CD4-positive, CD25-positive, alpha-beta regulatory T cell (primary cell): ENCODE measurements at places on chromosomes 3 and 15.
A peak's percentile ranks its signal among the peaks of the same experiment; 100 is the strongest.

DNA sequence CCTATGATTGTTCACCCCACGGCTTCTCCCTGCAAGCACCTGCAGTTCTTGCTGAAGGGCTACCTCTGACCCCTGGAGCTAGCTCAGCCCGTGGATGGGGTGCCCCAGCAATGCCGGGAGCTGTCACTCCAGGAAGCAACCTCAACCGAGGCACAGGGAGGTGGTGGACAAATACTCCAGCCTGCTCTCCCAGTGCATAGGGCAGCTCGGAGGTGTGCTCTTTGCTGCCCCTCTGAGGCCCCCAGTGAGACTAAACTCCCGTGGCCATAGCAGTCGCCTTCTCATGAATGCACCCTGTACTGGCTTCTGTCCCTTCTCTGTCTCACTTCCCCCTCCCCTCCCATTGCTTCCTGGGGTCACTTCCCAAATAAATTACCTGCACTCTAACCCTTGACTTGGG, 48.5 kb downstream of the LINGO1 start:
- no peak for DNase-seq

DNA sequence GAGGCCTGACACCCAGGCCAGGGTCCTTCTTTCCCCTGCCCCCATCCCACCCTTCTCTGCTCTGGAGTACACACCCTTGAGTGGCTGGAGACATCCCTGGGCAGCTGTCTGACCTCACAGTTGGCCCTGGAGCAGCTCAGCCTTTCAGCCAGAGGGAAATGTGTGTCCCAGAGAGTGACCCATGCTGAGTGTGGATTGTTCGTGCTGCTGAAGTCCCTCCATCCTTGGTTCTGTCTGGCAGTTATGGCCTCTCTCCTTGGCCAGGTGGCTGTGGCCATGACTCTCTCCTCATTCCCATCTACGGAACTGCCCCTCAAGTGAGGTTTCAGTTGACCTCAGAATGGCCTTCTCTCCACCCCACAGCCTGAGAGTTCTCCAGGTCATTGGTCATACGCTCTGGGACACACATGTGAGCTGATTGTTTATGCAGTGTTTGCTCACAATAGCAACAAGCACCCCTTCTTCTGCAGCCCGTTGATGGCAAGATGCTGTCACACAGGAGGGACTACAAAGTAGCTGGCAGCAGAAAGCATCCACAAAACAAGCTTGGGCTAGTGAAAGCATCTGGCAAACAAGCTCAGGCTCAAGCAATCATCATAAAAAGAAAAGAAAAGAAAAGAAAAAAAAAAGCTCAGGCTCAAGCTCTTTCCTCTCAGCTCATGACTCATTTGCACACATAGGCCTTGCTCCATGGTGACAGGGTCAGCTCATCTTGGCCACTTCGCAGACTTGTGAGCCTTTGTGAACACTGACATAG, 55.3 kb upstream of the ITGA11 start:
- no peak for DNase-seq

DNA sequence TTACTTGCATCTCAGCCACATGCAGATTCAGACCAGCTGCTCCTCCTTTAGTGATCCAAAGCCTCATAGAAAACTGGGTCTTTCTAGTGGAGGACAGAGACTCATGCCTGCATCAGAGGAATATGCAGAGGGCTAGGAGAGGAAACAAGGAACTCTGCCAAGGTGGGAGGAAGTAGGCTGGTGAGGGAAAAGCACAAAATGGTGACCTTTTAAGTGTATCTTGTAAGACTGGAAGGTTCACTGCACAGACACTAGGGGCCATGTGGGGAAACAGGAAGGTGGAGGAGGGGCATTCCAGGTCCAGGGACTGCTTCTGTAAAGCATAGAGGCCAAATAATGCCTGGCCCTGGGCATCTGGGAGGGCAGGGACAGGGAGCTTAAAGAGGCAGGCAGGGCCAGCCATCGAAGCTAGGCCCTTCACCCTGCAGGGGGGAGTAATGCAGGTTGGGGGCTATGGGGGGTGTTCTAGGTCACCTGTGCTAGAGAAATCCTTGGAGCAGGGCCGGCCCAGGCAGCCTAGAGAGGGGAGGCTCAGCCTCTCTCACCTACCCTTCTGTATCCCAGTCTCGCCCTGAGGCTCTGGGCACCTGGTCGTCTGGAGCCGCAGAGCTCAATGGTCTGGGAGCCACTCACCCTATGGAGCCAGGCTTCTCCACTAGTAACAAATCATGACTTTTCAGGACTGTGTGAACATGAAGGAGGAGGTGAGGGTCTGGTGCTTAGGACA, 117.7 kb downstream of the DNAJB8 start:
- no peak for DNase-seq

- no peak for DNase-seq
Measured at GRCh38 chr15:95912280-95912625, 418.2 kb upstream of the NR2F2 start.

DNA sequence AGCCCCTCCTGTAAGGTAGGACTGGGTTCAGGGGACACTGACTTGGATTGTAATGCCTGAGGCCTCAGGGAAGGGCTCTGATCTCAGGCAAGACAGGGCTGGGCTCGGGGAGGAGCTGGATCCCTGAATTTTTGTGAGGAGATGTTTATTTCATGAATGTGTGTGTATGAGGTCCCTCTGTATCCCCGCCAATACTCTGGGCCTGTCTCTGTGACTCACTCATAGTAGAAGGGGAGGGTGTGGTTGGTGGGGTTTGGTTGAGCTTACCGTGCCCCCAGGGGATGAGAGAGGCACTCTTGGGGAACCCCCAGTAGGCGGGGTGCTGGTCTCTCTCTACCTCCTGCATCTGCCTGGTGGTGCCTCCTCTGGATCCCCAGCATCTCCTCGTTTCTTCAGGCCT, 28.1 kb downstream of the RPSA start:
- no peak for DNase-seq

GRCh38 chr3:50155491-50155878, 361 bp downstream of the SEMA3F start:
- DNase-seq: no peak

DNA sequence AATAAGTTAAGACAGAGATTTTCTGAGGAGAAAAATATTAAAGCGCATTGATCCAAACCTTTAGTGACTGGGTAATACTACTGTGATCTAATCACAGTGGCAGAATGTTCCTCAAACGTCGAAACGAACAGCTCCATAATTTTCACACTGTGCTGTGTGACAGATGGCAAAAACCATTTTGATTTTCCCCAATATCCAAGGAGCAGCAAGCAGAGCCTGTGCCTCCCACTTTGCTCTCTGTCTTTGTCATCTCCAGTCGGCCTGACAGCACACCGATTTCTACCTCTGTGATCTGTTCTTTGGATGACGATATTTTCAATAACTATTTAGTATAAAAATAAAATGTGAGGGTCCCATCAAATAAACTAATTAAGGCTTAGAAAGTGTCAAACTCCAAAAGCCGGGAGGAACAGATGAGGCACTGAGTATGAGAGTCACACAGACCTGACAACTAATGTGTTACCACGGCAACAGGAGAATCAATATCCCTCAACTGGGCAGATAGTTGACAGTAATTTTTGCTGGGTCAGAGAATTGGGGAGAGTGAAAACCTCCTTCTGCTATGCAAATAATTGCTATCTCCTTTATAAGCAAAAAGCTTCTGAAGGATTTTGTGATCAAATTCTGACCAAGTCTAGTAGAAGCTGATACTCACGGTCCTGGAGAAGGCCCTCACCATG, 489.1 kb upstream of the CFAP20DC start:
- no peak for DNase-seq

GRCh38 chr3:170751083-170751898, 118.7 kb downstream of the RPL22L1 start:
- DNase-seq: no peak

DNA sequence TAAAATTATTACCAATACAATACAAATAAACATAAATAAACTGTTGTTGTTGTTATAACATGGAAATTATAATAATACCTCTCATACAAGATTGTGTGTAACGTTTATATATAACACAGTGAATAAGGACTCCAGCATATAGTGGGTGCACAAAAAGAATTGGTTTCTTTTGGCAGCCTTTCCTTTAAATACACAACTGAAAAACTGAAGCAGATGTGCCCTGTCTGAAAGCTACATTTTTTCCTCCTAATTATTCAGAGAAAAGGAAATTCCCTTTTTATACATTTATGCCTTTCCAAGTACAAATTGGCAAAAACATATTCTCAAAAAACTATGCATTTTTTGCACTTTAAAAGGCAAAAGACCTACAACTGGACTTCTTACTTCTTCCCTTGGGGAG, 928.9 kb upstream of the NR2F2 start:
- no peak for DNase-seq

DNA sequence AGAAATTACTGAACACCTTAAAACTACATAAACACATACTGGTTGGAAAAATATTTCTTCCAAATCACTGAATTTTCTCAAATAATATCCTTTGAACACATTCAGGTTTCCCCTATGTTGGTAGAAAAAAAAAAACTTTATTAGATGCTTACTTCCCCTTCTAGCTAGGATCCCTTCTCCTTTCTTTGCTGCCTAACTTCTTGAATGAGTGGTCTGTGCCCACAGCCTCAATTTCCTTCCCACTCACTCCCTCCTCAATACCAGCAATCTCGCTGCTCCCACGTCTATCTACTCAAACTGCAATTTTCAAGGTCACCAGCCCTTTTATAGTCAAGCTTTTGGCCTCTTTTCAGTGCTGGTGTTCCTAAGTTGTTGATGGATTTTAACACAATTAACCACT, 8.3 kb downstream of the CD200R1 start:
- no peak for DNase-seq

DNA sequence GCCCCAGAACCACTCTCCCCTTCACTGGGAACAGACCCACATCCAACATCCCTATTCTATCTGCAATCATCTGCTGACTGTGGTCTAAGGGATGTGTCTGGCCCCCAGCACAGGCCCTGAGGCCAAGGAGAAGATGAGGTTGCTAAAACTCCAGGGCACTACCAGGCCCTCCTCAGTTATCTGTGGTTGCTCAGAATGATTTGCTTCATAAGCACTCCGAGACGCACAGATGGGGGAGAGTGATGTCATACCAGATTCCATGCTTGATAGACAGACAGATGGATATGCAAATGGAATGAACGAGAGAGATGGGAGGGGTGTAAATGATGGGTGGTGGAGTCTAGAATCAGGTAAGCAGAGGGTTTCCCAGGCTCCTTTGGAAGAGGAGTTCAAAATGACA, 57.8 kb downstream of the CEMIP start:
- no peak for DNase-seq

GRCh38 chr3:194748225-194748624, 62.5 kb downstream of the FAM43A start:
- DNase-seq: no peak

DNA sequence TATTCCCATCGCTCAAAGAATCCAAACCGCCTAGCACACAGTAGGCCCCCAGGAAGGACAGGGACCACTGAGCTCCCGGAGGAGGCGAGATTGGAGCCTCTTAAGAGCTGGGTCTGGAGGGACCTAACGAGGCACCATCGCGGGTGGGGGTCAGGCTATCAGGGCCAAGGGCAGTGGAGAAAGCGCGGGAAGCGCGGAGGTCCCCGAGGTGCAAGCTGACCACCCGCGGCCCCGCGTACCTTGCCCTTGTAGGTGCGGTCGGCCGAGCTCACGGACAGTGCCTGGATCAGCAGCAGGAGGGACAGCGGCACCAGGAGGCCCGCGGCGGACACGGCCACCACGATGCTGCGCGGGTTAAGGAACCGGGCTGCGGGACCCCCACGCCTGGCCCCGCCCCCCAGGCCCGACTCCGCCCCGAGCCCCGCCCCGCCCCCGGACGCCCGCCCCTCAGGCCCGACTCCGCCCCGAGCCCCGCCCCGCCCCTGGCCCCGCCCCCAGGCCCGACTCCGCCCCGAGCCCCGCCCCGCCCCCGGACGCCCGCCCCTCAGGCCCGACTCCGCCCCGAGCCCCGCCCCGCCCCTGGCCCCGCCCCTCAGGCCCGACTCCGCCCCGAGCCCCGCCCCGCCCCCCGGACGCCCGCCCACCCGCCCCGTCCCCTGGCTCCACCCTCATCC, 3.9 kb downstream of the ZDHHC19 start:
- DNase-seq: peak; percentile 41

- DNase-seq: no peak
Measured at GRCh38 chr3:150236316-150237082, 171.6 kb upstream of the TSC22D2 start.

- no peak for DNase-seq
Measured at GRCh38 chr15:89502867-89503595, 6.6 kb upstream of the RHCG start.

GRCh38 chr15:69601711-69602504, 149.3 kb downstream of the RPLP1 start:
- DNase-seq: no peak

GRCh38 chr3:63034101-63034500, 158.9 kb upstream of the CADPS start:
- no peak for DNase-seq

DNA sequence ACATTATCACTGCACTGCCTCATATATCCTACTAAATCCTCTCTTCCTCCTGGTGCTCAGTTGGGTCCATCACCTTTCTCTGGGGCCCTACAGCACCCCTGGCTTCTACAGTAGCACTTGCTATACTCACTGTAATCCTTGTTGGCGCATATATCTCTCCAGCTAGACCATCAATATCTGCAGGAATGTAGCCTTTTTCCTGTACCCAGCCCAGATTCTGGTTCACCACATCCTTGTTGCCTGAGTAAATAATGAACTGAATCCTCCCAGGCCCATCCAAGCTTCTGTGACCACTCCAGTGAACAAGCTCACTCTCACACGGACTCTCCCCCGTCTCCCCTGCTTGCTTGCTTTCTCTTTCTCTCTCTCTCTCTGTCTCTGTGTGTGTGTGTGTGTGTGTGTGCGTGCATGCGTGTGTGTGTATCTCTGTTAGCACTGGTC, 62.5 kb upstream of the LIPC start:
- no peak for DNase-seq

GRCh38 chr15:72890043-72890442, 106.5 kb upstream of the ADPGK start:
- DNase-seq: no peak

- no peak for DNase-seq
Measured at GRCh38 chr3:142724682-142725356, 985 bp downstream of the TRPC1 start.

DNA sequence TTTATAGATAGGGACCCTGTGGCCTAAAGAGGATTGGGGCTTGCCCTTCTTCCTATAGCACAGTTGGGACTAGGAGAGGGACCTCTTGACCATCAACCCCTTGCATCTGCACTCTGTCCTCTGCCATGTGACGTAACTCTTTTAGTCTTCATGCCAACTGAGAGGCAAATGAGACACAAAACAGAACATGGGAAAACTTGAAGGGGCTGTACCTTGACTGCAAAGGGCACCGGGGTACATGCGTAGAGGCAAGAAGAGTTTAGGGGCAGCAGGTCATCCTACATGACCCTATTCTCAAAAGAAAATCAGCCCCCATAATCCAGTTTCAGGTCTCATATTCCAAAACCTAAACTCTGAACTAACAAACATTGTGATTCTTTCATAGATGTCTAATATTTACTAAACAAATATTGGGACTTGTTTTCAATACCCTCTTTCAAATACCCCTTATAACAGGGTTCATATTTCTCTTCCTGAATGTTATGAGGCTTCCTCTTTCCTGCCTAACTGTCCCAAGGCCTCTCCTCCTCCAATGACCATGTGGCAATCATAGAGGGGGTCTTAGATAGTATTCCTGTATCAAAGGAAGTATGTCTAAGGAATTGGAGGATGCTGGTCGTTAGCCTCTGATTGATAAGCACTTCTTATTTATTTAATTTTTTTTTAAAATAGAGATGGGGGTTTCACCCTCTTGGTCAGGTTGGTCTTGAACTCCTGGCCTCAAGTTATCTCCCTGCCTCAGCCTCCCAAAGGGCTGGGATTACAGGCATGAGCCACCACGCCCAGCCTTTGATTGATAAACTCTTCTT, 20.6 kb downstream of the ACKR2 start:
- DNase-seq: no peak

GRCh38 chr3:126816986-126817777, 113.1 kb downstream of the CHCHD6 start:
- DNase-seq: no peak

- no peak for DNase-seq
Measured at GRCh38 chr3:48832684-48833083, 15.0 kb downstream of the PRKAR2A start.
